ENCODE measurements at places on chromosomes 2 and 18. TPM values are rescaled to one million over a fixed set of nuclear protein-coding genes. Genes with fewer than 3 reads are reported as not detected.

SERPINB4 gene
- total RNA-seq, result 0.53 TPM

MOGAT1 gene
- 0.62 TPM for total RNA-seq

TDRD15 gene
- not detected for total RNA-seq

NT5DC4 gene
- not detected for total RNA-seq

MYO1B gene
- total RNA-seq, result 39.0 TPM

- no peak for DNase-seq
Observed at GRCh38 chr2:69253611-69254301, 133.3 kb downstream of the GFPT1 start.

- peak; percentile 46 for DNase-seq
Observed at GRCh38 chr18:31206787-31207381, 44.2 kb upstream of the DSC1 start.

- no peak for DNase-seq
Observed at GRCh38 chr2:64637931-64638330, 15.8 kb downstream of the SERTAD2 start.

DNA sequence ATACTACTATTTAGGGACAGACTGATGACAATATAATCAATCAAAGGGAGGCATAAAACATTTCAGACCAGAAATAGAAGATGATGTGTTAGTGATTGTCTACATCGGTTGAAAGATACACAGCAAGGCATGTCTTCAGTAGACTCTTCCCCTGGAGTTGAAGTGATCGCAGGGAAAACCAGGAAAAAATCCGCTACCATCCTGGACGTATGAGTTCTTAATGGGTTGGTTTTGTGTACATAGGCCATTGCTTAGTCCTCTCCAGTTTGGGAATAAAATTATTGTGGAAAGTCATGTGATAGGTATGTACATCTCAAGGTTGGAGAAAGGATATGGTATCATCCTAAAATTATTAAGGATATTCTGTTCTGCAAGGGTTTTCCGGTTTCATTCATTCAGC lies 4.3 kb downstream of the APCDD1 start:
- DNase-seq, result no peak

- DNase-seq, result no peak
Observed at GRCh38 chr2:242052421-242052820, 182.9 kb downstream of the RTP5 start.

Data from WTC11 (cell line).